ENCODE measurements at places on chromosomes 3 and 15. TPM values are rescaled to one million over a fixed set of nuclear protein-coding genes. Genes with fewer than 3 reads are reported as not detected.

DNA sequence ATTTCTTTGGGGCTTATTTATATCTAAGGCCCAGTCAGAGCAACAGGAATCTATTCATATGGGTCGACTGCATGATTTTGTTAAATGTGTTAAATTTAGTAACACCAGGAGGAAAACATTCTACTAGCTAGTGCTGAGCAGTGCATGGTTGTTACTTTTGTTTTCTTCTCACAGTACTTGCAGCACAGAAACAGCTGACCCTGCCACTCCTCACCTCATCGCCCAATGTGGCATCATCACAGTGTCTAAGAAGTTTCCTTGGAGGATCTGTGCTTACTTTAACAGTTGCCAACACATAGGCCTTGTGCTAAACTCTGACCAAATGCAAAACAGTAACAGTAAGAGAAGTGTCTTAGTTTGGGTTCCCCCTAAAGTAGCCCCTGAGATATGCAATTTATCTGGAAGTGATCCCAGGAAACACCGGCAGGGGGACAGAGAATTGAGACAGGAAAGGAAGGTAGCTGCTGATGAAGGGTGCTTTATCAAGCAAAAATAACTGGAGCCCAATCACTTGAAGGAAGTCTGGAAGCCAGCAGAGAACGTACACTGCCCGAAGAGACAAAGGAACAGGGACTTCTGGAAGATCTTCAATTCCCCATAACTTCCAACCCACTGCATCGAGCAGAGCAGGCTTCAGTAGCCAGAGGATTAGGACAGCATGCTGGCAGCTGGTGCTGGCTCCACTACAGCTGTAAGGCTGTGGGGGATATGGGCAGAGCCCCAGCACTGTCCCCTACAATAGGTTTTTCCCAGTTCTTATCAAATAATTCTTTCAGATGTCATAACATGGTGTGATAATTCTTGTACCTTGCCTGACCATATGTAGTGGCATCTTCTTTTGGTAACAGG lies 36.0 kb upstream of the ULK4 start:
- H3K27me3 ChIP-seq, result no peaks in the 10 kb centered on the region
- H3K4me1 ChIP-seq, result peaks cover 3% of the 10 kb centered on the region
- no peak overlapping the region for H3K4me3 ChIP-seq

GRCh38 chr15:75666823-75667501 lies 19.2 kb downstream of the SNX33 start:
- DNase-seq, result no peak
- no peak overlapping the region for H3K27ac ChIP-seq
- no peaks in the 10 kb centered on the region for H3K27me3 ChIP-seq
- no peaks in the 10 kb centered on the region for H3K4me1 ChIP-seq

The LIPH gene
- 0.20 TPM for polyA plus RNA-seq

The ITIH1 gene
- polyA plus RNA-seq, result not detected

The LDHAL6B gene
- 0.35 TPM for polyA plus RNA-seq

GRCh38 chr3:49015765-49016164 lies 2.6 kb downstream of the DALRD3 start:
- no peak overlapping the region for H3K27ac ChIP-seq
- peak overlapping the region; percentile 78 for H3K4me3 ChIP-seq
- H3K36me3 ChIP-seq, result no peaks in the 10 kb centered on the region
- no peaks in the 10 kb centered on the region for H3K27me3 ChIP-seq

DNA sequence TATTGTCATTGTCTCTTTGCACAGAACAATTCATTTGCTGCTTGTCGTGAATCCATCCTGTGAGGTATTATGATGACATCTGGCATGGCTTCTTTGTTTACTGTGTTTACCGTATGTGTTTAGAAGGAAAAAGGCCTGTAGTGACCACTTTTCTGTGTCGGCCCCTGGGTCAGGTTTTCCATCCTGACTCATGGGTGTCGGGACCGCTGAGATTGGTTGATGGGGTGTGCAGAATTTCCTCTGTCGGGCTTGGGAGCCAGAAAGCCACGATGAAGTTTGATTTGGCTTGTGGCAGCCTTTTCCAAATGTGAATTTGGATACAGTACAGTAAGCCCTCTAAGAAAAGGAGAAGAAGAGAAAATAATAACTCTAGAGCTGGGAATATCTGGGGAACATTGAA lies 113.5 kb downstream of the FNDC3B start:
- H3K36me3 ChIP-seq, result peaks cover 17% of the 10 kb centered on the region
- no peak for DNase-seq
- H3K4me3 ChIP-seq, result no peak overlapping the region
- peaks cover 23% of the 10 kb centered on the region for H3K27me3 ChIP-seq
- H3K27ac ChIP-seq, result no peak overlapping the region

The GPR176 gene
- polyA plus RNA-seq, result 0.12 TPM

- no peaks in the 10 kb centered on the region for H3K4me1 ChIP-seq
- H3K4me3 ChIP-seq, result no peak overlapping the region
- H3K27ac ChIP-seq, result no peak overlapping the region
- H3K27me3 ChIP-seq, result peaks cover 3% of the 10 kb centered on the region
- DNase-seq, result no peak
Observed at GRCh38 chr3:30011237-30011803, 595.1 kb upstream of the TGFBR2 start.

GRCh38 chr3:123113889-123114450 lies 47.1 kb downstream of the PDIA5 start:
- H3K27me3 ChIP-seq, result no peaks in the 10 kb centered on the region
- peaks cover 45% of the 10 kb centered on the region for H3K4me1 ChIP-seq
- DNase-seq, result no peak
- H3K36me3 ChIP-seq, result peaks cover 11% of the 10 kb centered on the region
- H3K4me3 ChIP-seq, result no peak overlapping the region
- H3K27ac ChIP-seq, result peak overlapping the region; percentile 62

The STIMATE gene
- polyA plus RNA-seq, result 3.6 TPM

- no peak for DNase-seq
- peaks cover 4% of the 10 kb centered on the region for H3K36me3 ChIP-seq
- no peak overlapping the region for H3K4me3 ChIP-seq
- peaks cover 34% of the 10 kb centered on the region for H3K4me1 ChIP-seq
- no peaks in the 10 kb centered on the region for H3K27me3 ChIP-seq
- no peak overlapping the region for H3K27ac ChIP-seq
Observed at GRCh38 chr15:90019611-90020010, 18.5 kb downstream of the ZNF710 start.

GRCh38 chr15:57203906-57204305 lies 172.4 kb upstream of the CGNL1 start:
- DNase-seq, result no peak
- no peaks in the 10 kb centered on the region for H3K36me3 ChIP-seq
- H3K27ac ChIP-seq, result no peak overlapping the region
- no peaks in the 10 kb centered on the region for H3K27me3 ChIP-seq

The ROBO1 gene
- not detected for polyA plus RNA-seq

DNA sequence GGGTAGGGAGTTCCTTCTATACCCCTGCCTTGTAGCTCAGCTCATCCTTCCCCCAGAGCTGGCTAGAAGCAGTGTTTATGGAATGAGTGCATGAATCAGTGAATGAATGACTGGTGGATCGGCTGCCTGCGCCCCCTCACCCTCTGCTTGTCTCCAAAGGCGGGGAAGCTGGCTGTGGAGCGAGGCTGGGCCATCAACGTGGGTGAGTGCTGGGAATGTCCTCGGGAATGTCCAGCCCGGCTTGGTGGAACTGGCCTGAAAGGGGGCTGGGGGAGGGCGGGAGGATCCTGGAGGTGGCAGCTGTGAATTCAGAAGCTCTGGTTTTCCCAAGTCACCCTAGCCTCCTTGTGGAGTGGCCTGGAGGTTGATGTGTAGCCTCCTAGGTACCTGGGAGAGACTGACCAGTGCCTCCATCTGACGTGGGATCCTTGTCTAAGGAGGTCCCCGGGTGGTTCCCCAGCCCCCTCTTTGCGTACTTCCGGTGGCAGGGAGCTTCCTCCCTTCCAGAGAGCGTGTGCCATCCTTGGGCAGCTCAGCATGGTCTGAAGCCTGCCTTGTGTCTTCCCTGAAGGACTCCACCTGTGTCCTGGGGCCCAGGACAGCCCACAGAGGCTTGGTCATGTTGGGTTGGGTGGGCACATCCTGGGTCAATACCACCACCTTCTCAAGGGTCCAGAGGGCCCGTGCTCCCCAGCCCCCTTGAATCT lies 18.4 kb downstream of the HDAC11 start:
- no peak overlapping the region for H3K27ac ChIP-seq
- H3K4me3 ChIP-seq, result no peak overlapping the region
- no peaks in the 10 kb centered on the region for H3K4me1 ChIP-seq
- DNase-seq, result no peak
- H3K27me3 ChIP-seq, result peaks cover 3% of the 10 kb centered on the region

GRCh38 chr3:127585163-127585812 lies 5.2 kb downstream of the TPRA1 start:
- no peaks in the 10 kb centered on the region for H3K36me3 ChIP-seq
- H3K4me3 ChIP-seq, result no peak overlapping the region
- H3K27me3 ChIP-seq, result no peaks in the 10 kb centered on the region

- peaks cover 4% of the 10 kb centered on the region for H3K4me1 ChIP-seq
- no peak for DNase-seq
- H3K27ac ChIP-seq, result no peak overlapping the region
- no peak overlapping the region for H3K4me3 ChIP-seq
Observed at GRCh38 chr3:71614869-71615268, 31.3 kb upstream of the FOXP1 start.

- H3K27me3 ChIP-seq, result no peaks in the 10 kb centered on the region
- DNase-seq, result no peak
- no peak overlapping the region for H3K4me3 ChIP-seq
Observed at GRCh38 chr15:69422336-69422895, 8.3 kb downstream of the KIF23 start.

The MB21D2 gene
- polyA plus RNA-seq, result not detected

Measured in naive B cell (primary cell).